ENCODE measurements at places on chromosomes 13 and 19.

DNA sequence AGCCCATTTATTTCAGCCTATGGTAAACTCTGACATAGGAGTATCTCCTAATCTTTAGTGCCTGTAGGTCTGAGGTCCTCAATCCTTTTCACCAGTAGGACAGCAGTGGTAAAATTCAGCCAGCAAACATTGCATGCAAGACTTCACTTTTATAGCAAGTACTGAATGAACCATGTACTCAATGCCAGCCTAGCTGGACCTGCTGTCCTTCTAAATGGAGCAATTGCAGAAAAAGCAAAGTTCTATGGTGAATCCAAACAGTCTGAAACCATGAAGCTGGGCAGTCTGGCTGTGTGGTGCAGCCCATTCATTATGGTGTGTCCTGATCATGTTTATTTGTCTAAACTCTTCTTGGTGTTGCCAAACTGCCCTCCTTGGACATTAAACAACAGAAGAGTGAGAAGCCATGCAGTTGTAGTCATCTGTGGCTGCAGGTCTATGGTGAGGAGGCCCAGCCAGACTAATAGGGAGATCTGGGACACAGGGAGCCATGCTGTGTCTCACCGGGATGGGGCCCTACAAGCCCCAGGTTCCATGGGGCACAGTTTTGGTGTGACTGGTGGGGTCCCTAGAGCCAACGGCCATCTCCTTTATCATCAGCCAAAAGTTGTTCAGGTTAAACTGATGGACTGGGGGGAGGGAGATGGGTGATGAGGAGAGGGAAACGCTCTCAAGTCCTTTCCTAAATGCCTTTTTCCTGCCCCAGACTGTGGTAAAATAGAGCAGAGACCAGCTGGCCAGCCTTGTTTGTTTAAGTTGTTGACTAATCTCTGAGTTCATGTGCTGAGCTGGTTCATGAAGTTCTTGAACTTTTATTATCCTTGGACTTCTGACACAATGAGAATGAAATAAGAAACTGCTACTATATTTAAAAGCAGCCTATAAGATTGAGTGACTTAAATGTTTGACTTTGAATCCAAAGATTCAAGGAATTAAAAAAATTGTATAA lies 20.6 kb upstream of the TNFSF11 start:
- DNase-seq: no peak

DNA sequence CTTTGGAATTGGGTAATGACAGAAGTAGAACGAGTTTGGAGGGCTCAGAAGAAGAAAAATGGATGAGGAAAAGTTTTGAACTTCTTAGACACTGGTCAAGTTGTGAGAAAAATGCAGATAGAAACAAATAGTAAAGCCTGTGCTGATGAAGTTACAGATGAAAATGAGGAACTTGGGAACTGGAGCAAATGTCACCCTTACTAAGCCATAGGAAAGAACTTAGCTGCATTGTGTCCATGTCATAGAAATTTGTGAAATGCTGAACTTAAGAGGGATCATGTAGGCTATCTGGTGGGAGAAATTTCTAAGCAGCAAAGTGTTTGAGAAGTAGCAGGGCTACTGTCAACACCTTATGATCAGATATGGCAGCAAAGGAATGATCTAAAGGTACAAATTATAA lies 289.2 kb upstream of the PCDH9 start:
- DNase-seq: no peak

- DNase-seq: no peak
Measured at GRCh38 chr13:25731536-25731935, 320.3 kb downstream of the SHISA2 start.

DNA sequence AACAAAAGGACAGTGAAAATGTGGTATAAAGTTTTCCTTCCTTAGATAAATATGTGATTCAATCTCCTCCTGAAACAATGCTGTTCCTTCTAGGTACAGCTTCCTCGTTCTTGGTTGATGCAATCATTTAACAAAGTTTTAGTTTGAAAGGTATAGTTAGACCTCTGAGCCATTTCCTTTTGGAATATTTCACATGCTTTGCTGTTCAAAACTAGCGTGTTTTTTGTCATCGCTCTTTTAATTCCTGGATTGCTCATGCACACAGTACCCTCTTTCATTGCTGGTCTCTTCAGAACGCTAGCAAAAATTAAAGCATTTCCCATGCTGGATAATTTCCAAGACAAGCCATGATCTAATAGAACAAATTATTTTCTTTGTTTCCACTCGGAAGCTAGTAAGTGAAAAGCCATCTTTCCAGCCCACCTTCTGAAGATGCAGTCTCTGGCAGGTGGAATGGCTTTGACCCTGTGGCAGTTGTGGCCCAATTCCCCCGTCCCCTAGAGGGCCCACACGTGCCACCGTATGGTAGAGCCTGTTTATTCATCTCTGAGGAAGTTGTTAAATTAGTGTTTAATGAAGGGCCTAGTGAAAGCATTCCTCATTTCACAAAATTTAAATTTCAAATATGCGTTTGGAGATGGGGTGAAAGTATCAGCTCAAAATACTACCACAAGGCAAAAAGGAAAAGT lies 1040.6 kb upstream of the SLC10A2 start:
- no peak for DNase-seq

DNA sequence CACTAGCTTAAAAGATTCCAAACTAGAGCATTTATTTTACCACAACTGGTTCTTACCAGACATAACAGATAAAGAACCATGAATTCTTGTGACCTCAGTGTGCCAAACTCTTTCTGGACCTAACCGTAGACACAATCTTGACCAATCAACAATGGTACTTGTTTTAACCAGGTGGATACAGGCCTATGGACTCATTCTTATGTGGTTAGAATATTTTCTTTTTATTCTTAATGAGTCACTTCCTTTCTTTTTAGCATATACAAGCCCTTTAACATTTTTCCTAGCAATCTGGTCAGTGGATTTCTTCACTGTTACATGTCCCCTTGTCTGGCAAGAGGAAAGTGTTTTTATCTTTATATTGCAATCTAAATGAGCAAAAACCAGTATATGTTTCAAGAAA lies 792.1 kb upstream of the SPRY2 start:
- DNase-seq: no peak

DNA sequence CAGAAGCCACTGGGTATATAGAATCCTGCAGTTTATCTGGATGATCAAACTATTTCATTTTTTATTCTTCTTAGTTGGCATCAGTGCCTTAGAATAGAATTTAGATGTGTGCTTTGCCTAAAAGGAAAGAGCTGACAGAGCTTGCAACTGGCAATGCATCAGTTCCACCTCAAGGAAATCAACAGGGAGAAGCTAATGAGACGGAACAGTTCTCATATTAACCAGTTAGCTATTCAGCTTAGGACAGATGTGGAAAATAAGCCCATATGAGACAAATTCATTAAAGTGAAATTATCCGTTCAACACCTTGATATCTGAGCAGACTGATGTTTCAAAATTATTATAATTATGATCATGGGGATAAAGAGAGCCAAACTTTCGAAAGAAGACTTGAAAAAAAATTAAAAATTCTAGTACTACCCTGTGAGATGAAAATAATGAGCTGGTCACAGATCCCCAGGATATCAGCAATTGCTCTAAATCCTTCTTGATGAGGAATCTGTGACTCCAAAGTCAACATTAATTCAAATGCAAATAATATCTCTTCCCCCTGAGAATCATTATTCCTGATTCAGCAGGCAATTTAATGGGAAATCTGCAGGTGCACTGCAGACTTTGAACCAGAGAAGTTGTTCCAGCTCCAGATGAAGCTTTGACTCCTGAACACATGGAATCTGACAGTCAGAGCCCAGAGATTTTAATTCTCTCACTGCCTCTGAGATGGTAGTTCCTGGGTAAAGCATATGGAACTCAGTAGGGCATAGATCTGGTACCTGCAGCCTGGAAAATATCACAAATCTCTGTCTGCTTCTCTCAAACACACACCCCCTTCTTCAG lies 486.8 kb downstream of the FOXO1 start:
- DNase-seq: no peak

DNA sequence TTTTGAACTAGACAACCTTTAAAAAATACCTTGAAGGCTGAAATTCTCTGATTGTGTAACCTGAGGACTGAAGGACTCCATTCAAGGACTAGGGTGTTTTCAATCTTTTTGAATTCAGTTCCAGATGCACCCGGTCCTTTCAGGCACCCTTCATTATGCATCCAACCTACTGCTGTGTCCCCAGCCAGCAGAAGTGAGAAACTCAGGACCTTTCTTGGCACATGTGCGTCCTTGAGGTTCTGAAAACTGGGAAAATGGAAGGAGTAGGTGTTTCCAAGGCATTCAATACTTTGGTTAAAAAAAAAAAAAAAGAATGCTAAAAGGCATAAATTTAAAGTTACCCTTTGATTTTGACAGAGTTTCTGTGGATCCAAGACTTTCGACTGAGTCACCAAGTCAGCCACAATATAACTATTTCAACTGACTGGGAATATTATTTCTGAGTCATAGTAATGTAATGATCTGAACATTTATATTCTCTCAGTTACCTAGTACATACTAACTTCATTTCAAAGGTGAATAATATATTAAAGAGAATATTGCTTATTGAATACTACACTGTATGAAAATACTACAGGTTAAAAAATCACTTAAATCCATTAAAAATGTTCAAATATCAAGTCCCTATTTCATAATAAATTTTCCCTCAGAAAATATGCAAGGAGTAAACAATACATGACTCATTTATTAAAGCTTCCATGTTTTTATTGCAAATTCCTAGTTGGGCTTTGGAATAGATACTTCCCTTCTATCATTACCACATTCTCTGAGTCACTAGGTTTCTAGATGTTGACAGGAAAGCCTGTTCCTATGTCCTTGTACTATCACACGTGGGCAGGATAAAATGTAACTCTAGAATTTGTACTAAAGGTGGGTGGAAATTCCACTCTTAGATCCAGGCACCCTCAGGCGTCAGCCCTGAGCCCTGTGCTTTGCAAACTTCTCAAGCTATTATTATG lies 2.4 kb upstream of the ITGBL1 start:
- no peak for DNase-seq

- no peak for DNase-seq
Measured at GRCh38 chr13:48086272-48086671, 8.6 kb downstream of the MED4 start.

DNA sequence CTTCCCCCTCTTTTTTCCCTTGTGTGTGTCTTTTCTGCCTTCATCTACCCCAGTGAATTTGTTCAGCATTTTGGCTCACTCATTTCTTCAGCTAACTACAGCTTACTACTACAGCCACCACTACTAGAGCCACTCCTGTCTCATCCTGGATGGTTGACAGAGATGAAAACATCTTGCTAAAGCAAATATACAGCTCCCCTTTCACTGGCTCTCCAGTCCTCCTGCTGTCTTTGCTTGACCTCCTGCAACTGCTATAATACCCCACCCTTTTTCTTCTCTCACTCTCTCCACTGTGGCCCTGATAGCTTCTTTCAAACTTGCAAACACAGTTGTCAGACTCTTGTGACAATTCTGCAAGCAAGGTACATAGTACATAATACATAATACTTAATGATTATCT lies 523.6 kb downstream of the DCT start:
- no peak for DNase-seq

DNA sequence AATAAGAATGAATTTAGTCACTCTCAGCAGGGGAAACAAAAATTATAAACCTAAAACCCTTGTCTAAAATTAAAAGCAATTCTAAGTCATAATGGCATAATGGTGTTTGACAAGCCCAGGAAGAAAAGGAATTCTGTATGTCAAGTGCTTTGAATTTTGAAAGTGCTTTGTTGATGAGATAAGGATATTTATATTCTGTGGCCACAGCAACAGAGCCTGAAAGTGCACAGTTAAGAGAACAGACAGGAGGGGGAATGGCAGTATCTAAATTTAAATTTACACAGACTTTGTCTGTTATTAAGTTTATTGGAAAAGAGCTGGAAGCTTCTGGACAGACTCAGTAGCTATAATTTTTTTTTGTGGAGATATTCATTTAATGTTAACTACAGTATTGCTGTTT lies 69.8 kb downstream of the OLFM4 start:
- no peak for DNase-seq

DNA sequence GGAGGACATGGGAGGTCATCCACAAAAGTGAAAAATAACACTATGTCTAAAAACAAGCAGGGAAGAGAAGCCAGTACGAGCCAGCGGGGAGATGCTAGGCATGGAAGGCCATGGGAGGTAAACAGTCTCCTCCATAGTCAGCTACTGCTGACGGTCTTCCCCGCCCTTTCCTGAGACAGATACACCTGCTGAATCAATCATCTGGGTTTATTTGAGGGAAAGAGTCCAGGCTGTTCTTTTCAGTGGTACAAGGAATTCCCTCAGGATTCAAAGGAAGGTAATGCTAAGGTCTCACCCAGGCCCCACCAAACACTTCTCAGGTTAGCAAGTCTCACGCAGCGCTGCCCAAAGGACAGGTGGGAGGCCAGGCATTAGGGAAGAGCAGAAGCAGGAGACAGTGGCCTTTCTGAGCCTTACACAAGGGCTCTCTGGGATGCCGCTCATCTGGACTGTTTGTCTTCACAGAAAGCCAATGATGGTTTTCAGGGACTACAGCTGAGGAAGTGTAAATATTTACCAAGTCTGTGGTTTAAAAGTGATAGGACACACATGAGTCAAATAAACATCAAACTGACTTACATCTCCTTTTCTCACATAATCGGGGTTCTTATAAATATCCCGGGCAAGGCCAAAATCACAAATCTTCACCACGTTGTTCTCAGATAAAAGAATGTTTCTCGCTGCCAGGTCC lies 173.9 kb downstream of the FLT1 start:
- DNase-seq: no peak

- DNase-seq: no peak
Measured at GRCh38 chr13:112947796-112948195, 21.2 kb upstream of the MCF2L start.

DNA sequence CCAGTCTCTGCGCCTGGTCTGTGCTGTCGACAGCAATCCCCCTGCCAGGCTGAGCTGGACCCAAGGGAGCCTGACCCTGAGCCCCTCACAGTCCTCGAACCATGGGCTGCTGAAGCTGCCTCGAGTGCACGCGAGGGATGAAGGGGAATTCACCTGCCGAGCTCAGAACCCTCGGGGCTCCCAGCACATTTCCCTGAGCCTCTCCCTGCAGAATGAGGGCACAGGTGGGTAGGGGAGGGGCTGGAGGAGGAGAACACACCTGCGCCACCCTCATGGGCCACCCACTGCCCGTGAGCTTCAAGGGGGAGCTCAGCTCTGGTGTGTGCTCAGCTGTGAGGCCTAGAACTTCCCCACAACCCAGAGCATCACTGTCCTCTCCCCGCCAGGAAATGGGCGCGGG lies 38.6 kb upstream of the CD33 start:
- DNase-seq: no peak

GRCh38 chr19:10316229-10317044 lies 622 bp upstream of the FDX2 start:
- DNase-seq: no peak

- no peak for DNase-seq
Measured at GRCh38 chr13:66162470-66162869, 1067.7 kb downstream of the PCDH9 start.

- no peak for DNase-seq
Measured at GRCh38 chr19:2866495-2867024, 575 bp upstream of the ZNF556 start.

DNA sequence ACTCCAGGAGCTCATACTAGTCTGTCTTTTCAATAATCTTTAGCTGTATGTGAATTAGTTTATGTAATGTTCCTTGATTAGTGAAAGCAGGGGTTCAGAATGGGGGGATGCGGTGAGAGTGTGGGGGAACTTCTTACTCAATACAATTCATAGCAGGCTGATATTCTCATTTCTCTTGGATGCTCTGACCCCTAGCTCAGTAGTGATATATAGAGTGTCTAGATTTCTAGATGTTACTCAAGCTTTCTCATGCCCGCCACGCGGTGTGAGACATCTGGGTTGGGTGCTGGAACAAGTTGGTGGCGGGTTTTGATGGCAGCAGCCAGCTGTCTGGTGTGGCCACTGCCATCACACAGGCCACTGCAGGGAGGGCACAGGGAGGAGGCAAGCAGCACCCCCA lies 39.3 kb upstream of the FLT1 start:
- no peak for DNase-seq

- DNase-seq: no peak
Measured at GRCh38 chr13:31605076-31605860, 134.1 kb upstream of the RXFP2 start.
